Activated CD4-positive, alpha-beta T cell treated with anti-CD3 and anti-CD28 coated beads, Interleukin-2, amount 50 U/mL, for 4 hours (primary cell): ENCODE measurements at places on chromosomes 4 and X.

DNA sequence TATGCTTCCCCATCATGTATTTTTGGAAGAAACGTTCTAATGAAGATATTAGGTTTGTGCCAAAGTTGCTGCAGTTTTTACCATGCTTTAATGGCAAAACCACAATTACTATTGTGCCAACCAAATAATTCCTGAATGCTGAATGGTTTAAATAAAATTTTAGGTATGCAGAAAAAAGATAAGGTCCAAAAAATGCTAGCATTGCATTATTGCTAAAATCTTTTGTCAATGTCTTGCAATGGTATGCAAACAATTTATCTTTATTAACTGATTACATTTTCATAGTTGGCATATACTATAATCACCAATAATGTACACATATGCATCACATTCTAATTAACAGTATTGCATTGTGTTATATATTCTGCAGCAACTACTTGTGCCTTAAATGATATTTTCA is 1657.4 kb upstream of the IGFBP7 start:
- DNase-seq, result no peak

DNA sequence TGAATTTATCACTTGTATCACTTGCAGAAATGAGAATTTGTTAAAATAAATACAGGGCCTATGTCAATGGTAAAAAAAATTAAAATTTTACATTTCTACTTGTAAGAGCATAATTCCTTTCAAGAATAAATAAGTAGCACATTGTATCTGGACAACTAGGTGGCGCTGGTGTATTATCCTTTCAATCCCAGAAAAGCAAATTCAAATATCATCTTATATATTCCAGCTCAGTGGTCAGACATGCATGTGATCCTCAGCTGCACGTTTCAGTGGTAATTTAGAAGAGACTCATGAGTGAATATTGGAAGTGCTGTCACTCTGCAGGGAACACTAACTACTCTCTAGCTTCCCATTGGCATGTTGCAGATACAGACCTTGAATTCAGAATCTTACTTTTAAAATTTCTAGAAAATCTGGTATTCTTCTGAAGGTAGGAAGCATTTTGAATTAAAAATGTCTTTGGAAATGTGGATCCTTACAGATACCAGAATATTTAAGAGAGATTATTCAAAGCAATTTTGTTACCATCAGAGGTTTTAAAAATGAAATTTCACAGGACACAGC is 1414.7 kb upstream of the TENM3 start:
- DNase-seq, result no peak

DNA sequence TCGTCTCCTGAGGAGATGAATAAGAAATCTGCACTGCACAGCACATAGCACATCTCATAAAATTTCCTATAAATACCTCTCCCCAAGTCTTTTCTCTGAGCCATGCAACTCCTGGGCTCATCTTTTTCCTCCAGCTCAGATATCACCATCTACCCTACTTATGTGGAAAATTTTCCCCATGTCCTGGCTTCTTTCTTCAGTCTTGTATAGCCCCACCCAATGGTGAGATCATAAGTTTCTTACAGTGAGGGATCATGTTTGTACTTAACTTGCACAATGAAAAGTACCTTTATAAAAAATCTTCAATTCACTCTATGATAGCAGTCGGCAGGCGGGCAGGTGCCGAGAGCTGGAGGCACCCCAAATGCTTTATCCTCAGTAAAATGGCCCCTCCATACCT is 198.6 kb upstream of the S100G start:
- DNase-seq, result no peak

DNA sequence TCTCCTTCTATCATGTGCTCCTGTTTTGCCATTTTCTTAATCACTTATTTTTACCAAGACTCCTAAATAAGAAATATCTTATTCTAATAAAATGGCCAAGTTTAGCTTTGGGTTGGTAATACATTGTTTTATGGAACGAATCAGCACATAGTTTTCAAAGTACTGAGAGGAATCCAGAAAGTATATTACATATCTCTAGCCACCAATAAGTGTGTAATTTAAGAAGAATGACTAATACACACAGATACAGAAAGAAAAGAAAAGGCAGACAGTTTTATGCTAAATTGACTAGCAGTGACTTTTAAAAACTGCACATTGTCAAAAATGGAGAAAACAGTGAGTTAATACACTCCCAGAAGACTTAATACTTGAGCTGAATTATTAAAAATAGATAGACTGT is 167.0 kb upstream of the IL15 start:
- no peak for DNase-seq

- DNase-seq, result no peak
Observed at GRCh38 chr4:171765514-171765913, 47.7 kb upstream of the GALNTL6 start.
